ENCODE measurements at places on chromosomes 3 and 15.

GRCh38 chr3:192812743-192813383 lies 85.5 kb upstream of the FGF12 start:
- H3K4me3 ChIP-seq = no peak overlapping the region
- peak; percentile 41 for DNase-seq
- H3K36me3 ChIP-seq = no peaks in the 10 kb centered on the region
- H3K27me3 ChIP-seq = no peaks in the 10 kb centered on the region
- H3K27ac ChIP-seq = no peak overlapping the region

DNA sequence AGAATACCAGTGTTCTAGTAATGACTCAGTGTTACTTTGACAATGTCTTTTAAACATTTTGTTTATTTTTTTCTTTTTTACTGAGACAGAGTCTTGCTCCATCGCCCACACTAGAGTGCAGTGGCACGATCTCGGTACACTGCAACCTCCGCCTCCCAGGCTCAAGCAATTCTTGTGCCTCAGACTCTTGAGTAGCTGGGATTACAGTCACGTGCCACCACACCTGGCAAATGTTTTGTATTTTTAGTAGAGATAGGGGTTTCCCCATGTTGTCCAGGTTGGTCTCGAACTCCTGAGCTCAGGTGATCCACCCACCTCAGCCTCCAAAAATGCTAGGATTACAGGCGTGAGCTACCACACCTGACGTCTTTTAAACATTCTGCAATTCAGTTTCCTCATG lies 15.7 kb downstream of the AQR start:
- H3K36me3 ChIP-seq = peaks cover 18% of the 10 kb centered on the region
- H3K27ac ChIP-seq = no peak overlapping the region
- no peak for DNase-seq
- H3K4me3 ChIP-seq = no peak overlapping the region
- no peaks in the 10 kb centered on the region for H3K27me3 ChIP-seq
- peaks cover 10% of the 10 kb centered on the region for H3K4me1 ChIP-seq

DNA sequence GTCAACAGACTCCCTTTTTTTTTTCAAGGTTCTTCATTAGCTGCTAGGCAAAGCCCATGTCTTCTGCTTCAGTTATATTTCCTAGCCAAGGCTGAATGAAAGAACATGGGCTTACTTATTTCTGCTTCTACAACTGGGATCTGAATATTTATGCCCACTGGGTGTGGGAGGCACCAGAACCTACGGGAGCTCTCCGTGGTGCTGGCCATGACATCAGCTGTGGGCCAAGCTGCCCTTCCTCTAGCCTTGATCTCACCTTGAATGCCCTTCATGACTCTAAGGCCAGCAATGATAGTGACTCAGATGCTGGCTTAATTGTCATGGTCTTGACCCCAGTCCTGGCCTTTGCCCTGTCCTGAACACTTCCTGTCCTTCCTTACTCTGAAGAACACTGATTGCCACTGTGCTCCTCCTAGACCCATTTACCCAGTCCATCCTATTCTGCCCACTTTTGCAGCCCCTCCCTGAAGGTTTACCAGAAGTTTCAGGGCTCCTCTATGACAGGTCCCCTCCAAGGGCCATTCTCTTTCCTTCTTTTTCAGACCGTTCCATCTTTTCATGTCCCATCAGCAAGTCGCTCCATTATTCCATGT lies 32.8 kb upstream of the PRR20G start:
- H3K27me3 ChIP-seq = peaks cover 10% of the 10 kb centered on the region
- no peak overlapping the region for H3K4me3 ChIP-seq
- H3K4me1 ChIP-seq = no peaks in the 10 kb centered on the region
- no peak overlapping the region for H3K27ac ChIP-seq
- DNase-seq = no peak
- H3K36me3 ChIP-seq = no peaks in the 10 kb centered on the region

GRCh38 chr15:69059557-69059943 lies 45.1 kb downstream of the NOX5 start:
- no peak for DNase-seq
- H3K27ac ChIP-seq = no peak overlapping the region
- H3K4me3 ChIP-seq = no peak overlapping the region
- peaks cover 20% of the 10 kb centered on the region for H3K4me1 ChIP-seq
- H3K27me3 ChIP-seq = peaks cover 2% of the 10 kb centered on the region

- no peaks in the 10 kb centered on the region for H3K27me3 ChIP-seq
- H3K4me3 ChIP-seq = no peak overlapping the region
- H3K27ac ChIP-seq = peak overlapping the region; percentile 72
- peak; percentile 79 for DNase-seq
- H3K36me3 ChIP-seq = peaks cover 63% of the 10 kb centered on the region
Measured at GRCh38 chr15:68783226-68784058, 37.3 kb downstream of the ANP32A start.

DNA sequence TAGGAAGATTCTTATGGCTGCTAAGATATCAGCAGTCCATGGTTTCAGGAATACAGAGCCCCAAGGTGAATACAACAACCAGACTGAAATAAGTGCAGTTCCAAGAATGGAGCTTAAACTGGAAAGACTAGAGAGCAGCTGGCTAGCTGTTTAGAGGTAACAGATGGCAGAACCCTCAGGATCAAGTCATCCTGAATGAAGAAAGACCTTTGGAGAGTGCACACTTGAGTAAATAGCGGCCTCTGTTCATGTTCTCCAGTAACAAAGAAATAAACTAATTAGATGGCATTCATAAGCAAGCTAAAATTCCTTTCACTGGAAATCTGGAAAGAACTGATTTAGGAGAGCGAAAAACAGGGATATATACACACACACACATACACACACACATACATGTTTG lies 968.4 kb downstream of the FHIT start:
- no peak for DNase-seq
- H3K27ac ChIP-seq = no peak overlapping the region
- H3K4me3 ChIP-seq = no peak overlapping the region
- H3K36me3 ChIP-seq = no peaks in the 10 kb centered on the region

- H3K4me3 ChIP-seq = no peak overlapping the region
- H3K27ac ChIP-seq = no peak overlapping the region
- no peaks in the 10 kb centered on the region for H3K27me3 ChIP-seq
- no peaks in the 10 kb centered on the region for H3K36me3 ChIP-seq
- no peak for DNase-seq
Measured at GRCh38 chr3:82461049-82461889, 699.8 kb upstream of the GBE1 start.

GRCh38 chr3:100354850-100355249 lies 20.3 kb downstream of the NIT2 start:
- DNase-seq = no peak
- H3K4me3 ChIP-seq = no peak overlapping the region
- H3K4me1 ChIP-seq = no peaks in the 10 kb centered on the region
- H3K27ac ChIP-seq = peak overlapping the region; percentile 7

DNA sequence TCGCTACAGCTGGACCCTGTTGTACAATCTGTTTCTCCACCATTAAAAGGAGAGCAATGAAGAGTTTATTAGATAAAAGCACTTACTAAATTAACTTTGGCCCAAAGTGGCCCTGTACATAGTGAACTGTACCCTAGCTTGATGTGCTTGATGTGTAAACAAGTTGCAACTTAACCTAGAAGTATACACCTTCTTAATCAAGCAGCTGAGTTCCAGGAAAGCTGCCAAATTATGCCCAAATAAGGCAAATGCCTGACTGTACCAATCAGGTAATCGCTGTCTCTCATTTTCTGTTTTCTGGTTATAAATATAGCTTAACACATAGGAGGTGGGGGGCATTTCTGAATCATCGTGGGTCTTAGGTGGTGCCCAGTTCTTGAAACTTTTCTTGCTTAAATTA lies 704.8 kb upstream of the CBLB start:
- H3K36me3 ChIP-seq = no peaks in the 10 kb centered on the region
- no peak overlapping the region for H3K4me3 ChIP-seq
- DNase-seq = no peak
- no peaks in the 10 kb centered on the region for H3K27me3 ChIP-seq
- no peaks in the 10 kb centered on the region for H3K4me1 ChIP-seq
- no peak overlapping the region for H3K27ac ChIP-seq

DNA sequence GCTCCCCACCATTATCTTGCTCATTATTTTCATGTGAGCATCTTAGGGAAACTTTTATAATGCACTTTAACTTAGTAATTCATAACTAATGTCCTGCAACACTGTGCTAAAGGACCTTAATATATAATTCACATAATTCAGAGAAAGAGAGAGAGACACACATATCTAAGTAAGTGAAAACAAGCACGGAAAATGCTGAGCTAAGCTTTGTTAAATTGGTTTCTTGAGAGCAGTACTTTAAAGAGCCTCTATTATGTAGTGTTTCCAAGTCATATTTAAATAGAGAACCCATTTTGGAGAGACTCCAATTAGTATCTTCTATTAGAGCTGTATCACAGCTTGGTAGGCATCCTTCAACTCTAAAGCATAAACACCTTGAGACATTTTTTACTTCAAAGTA lies 354.1 kb upstream of the SOX14 start:
- H3K27ac ChIP-seq = no peak overlapping the region
- no peak overlapping the region for H3K4me3 ChIP-seq
- H3K36me3 ChIP-seq = no peaks in the 10 kb centered on the region

DNA sequence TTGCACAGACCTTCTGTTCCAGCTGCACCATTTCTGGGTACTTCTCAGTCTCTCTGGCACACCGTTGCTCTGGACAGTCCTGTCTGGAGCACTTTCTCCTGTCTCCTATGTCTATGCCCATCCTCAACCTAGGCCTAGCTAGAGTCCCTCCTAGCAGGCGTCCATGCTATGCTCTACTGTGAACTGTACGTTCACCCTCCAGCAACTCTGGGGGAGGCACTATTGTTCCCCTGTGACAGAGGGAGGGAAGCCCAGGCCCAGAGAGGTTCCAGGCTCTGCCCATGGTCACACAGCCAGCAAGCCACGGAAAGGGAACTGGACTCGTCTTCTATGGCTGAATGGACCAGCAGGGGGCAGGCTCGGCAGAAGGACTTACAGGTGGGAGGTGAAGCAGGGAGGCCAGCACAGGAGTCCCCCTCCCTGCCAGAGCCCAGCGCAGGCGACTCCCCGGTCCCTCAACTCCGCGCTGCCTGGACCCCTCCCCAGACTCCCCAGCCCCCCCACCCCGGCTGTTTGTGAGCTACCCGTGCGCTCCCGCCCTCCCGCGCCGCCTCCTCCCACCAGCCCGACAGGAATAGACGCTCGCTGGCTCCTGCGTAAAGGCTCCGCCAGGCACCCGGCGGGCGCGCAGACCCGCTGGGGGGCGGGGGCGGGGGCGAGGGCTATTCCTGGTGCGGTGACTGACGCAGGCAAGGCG lies 1.7 kb upstream of the LINGO1 start:
- H3K27ac ChIP-seq = no peak overlapping the region
- DNase-seq = peak; percentile 85
- no peak overlapping the region for H3K4me3 ChIP-seq
- H3K36me3 ChIP-seq = no peaks in the 10 kb centered on the region

DNA sequence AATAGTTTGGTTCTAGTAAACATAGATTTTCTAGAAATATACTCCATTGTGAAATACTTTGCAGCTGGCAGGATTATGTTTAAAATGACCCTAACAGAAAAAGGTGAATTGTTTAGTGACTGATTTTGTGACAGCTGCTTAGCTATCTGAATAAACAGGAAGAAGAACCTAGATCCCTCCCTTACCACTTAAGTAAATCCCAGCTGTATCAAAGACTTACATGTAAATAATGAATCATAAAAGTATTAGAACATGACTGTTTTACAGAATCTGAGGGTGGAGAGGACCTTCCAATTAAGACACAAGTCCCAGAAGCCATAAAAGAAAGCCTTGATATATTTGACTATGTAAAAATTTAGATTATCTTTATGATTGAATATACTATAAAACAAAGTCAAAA lies 15.9 kb downstream of the SLC49A4 start:
- DNase-seq = no peak
- no peaks in the 10 kb centered on the region for H3K4me1 ChIP-seq
- peaks cover 8% of the 10 kb centered on the region for H3K36me3 ChIP-seq
- H3K4me3 ChIP-seq = no peak overlapping the region
- no peaks in the 10 kb centered on the region for H3K27me3 ChIP-seq

DNA sequence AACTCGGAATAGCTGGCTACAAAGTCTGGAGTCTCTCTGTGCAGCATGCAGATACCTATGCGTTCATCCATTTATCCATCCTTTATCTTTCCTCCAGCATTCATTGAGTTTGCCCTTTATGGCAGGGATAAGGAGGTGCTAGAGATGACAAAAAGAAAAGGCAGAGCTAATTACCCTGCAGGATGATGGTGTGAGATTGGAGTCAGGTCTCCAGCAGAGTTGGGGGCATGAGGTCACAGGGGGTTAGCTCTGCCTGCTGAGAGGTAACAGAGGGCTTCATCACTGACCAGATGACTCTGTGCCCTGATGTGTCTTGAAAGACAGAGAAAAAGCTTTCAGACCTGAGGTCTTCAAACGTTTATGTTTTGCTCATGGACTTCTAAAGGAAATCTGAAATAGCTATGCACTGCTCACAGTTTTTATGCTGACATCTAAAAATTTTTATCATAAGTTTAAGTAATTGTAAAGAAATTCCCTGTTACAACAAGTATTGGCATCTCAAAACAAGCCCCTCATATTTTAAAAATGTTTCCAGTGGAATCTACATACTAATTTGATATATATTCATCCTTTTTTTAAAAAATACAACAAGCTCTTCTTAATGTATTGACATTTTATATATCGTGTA lies 132.3 kb upstream of the ANKRD28 start:
- H3K36me3 ChIP-seq = no peaks in the 10 kb centered on the region
- no peak for DNase-seq
- no peaks in the 10 kb centered on the region for H3K27me3 ChIP-seq
- no peak overlapping the region for H3K4me3 ChIP-seq
- H3K4me1 ChIP-seq = no peaks in the 10 kb centered on the region

- no peak for DNase-seq
- no peaks in the 10 kb centered on the region for H3K36me3 ChIP-seq
- H3K4me3 ChIP-seq = no peak overlapping the region
- H3K27me3 ChIP-seq = no peaks in the 10 kb centered on the region
- no peak overlapping the region for H3K27ac ChIP-seq
- H3K4me1 ChIP-seq = no peaks in the 10 kb centered on the region
Measured at GRCh38 chr3:64627471-64628321, 60.1 kb downstream of the ADAMTS9 start.

DNA sequence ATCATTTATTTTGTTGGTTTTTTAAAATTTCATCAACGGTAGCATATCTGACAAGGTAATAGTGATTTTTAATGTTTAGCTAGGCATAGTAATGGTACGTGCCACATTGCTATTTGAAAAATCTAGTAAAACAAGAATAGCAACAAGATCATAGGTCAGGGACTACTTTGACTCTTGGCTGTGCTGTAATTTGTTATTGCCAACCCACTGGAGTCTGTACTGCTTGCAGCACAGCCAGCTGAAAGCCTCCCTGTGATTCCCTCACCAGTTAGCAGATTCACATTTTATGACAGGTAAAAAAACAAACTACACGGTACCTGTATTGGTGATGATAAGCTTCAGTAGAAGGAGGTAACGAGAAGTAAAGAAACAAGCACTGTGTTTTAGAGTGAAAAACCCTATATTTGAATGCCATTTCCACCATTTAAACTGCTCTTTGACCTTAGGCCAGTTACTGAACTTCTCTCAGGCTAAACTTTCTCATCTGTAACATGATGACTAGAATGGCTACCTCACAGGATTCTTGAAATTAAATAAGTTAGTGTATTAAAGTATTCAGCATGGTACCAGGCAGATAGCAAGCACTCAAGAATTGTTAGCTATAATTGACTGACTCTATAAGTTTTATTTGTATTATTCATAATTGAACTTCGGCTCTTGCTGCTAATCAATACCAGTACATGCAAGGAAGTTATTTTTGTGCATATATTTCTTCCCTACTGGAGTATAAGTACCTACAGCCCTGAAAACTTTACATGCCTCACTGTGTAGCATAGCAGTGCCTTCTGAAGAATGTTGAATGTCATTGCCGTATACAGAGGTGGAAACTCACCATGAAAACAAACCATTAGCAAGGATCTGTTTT lies 16.1 kb downstream of the FILIP1L start:
- no peak for DNase-seq
- H3K4me3 ChIP-seq = no peak overlapping the region

- H3K4me1 ChIP-seq = no peaks in the 10 kb centered on the region
- no peak for DNase-seq
- H3K27ac ChIP-seq = no peak overlapping the region
Measured at GRCh38 chr3:99714146-99714545, 75.8 kb downstream of the COL8A1 start.

Measured in activated CD8-positive, alpha-beta T cell treated with anti-CD3 and anti-CD28 coated beads for 36 hours (primary cell).